Daoy (cell line): ENCODE measurements at places on chromosomes 12 and 14.

- no peak for DNase-seq
Measured at GRCh38 chr12:16555630-16556029, 50.3 kb downstream of the LMO3 start.

DNA sequence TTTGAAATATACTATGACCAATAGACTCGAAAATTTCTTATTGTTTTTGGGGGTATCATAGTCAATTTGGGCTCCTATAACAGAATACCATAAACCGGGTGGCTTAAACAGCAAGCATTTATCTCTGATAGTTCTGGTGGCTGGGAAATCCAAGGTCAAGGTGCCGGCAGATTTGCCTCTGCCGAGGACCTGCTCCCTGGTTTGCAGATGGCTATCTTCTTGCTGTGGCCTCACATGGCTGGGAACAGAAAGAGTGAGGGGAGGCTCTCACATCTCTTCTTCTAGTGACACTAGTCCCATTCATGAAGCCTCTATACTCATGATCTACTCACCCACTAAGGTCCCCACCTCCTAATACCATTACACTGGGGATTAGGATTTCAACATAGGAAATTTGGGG, 70.7 kb downstream of the BORCS5 start:
- DNase-seq, result no peak

DNA sequence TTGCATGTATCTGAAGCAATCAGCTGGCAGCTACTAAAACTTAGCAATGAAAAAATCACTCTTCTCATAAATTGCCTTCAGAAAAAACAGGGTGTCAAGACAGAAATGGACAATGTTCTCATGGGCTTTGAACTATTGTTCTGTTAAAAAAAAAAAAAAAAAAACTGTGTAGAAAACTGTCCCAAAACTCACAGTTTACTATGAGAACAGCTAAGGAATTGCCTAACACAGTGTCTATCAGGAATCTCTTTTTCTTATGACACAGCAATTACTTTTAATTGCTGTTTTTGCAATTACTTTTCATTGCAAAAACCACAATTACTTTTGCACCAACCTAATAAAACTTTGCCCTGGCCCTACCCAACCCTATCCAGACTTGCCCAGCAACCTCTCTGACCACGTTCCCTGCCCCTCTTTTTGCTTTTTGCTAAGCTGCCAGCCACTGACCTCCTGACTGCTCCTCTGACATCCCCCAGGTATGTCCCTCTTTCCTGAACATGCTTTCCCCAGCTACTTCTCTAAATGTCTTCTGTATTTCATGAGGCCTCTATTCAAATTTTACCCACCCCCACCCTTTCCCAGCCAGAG, 68.0 kb upstream of the SLCO1C1 start:
- DNase-seq, result no peak

DNA sequence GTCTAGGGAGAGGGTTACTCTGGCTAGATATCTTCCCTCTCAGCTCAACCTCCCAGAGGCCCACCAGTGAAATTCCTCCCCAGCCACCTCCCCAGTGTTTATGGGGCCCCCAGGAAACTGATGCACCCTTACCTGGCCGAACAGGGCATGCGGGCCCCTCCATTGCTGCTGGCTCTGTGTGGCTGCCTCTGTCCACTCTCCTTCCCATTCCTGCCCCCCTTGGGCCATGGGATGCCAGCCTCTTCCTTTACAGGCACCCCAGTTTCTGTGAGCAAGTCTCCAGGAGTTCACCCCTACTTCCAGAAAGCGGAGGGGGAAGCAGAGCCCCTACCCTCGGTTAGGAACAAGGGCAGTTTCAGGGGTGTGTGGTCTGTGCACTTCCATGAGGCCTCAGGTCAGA, 19.4 kb upstream of the ZDHHC22 start:
- DNase-seq, result no peak

DNA sequence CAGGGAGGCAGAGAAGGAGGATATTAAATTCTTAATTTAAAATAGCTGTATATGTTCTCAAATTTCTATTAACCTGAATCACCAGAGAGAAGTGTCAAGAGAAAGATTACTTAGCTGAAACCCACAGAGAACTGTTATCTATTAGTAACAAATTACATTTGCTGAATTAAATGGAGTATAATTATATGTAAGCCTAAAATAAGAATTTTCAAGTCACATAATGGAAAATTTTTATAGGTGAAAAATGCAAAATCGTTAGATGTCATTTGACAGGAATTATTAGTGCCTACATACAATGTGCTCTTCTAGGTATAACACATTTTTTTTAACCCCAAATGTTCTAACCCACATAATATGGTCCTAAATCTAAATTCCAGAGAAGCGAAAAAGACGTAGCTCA, 4.1 kb upstream of the ATP2B1 start:
- no peak for DNase-seq

DNA sequence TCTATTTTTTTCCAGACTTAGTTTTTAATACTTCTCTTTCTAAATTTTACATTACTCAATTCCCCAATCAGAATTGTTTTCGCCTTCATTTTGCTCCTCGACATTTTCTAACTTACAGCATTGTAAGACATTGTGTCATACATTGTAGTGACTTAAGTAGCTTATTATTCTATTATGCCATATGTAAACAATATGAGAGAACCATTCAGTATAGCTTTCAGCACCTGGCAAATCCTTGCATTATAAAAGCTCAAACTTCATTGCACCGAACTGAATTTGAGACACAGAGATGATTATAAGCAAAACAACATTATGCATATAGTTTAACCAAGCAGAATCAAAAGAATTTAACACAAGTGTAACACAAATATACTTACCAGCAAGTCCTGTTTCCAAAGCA, 46.8 kb downstream of the EXOC5 start:
- no peak for DNase-seq

DNA sequence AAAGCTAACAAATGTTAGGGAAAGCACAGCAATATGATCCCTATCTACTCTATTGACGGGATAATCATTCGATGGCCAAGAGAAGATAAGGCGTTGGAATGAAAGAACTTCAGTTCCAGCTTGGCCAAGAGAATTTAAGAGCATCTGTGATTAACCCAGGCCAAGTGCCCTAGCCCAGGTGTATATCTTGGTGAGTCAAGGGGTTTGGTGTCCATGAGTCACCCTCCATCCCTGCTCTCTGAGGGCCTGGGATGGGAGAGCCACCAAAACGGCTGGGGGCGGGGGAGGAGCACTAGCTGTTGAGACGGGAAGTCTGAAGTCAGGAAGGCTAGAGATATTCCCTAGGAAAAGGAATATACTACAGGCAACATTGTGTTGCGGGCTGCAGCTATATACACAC, 13.0 kb downstream of the TBPL2 start:
- DNase-seq, result peak; percentile 72

DNA sequence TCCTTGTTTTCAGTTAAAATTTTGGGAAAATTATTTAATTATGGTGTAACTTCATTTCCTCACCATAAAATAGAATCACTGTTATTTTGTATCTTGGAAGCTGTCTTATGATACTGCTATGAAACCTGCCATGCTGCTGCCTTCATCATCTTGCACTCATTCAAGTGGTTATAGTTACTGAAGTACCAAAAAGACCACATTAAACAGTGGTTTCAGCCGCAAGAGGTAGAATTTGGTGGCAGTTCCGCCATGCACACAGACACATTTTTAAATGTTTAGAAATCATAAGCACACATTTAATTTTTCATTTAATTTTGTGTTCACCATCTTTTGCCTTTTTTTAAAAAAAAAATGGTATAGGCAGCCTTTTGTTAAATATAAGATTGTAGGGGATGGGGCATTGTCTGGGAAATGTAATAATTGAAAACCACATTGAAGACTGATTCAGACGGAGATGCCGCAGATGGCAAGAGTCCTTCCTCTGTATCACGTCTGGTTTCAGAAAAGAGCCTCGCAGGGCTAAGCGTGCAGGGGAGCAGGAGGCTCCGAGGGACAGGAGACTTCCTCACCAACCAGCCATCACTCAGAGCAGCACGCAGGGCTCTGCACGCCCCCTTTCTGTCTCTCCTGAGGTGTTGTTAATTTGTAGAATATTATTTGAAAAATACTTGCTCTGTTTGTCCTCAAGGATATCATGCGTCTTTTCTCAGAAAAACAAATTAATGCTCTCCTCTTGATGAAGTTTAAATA, 115.2 kb upstream of the PELI2 start:
- DNase-seq, result no peak

- DNase-seq, result no peak
Measured at GRCh38 chr12:5557906-5558305, 126.0 kb downstream of the NTF3 start.

- DNase-seq, result no peak
Measured at GRCh38 chr12:116896411-116896924, 14.3 kb upstream of the FBXW8 start.

GRCh38 chr12:40106202-40106533, 287 bp upstream of the SLC2A13 start:
- no peak for DNase-seq

DNA sequence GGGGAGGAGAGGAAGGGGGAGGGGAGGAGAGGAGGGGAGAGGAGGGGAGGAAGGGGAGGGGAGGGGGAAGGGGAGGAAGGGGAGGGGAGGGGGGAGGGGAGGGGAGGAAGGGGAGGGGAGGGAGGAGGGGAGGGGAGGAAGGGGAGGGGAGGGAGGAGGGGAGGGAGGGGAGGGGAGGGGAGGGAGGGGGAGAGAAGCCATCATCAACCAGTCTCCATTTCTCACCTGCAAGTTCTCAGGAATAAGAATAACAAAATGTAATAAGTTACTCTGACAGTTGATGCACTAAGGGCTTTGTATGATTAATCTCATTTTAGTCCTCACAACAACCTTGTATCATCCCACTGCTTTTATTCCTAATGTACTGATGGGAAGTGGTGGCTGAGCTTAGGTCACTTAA, 59.1 kb upstream of the TMEM263 start:
- no peak for DNase-seq
